ENCODE measurements at places on chromosomes 2 and 18.

DNA sequence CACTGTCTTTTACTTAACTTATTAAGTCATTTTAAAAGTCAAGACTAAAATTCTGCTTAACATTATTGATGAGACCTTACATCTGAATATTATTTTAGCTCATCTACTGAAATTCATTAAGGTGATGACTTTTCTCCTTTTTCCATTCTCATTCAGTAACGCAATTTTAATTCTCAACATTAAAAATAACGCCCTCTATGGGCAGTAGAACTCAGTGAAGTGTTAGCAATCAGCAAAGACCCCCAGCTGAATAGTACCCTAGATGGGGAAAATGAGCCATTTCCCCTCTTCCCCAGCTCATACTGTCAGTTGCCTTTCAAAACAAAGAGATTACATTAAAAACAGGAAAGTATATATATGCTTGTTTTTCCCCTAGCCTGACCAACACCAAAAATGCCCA is 203.3 kb downstream of the NR4A2 start:
- no peak for DNase-seq

GRCh38 chr18:48806551-48807261 is 144.1 kb downstream of the SMAD7 start:
- DNase-seq, result peak; percentile 25

- no peak for DNase-seq
Measured at GRCh38 chr2:32691678-32692077, 63.8 kb downstream of the TTC27 start.

- no peak for DNase-seq
Measured at GRCh38 chr2:148255929-148256328, 235.0 kb downstream of the MBD5 start.

- peak; percentile 100 for DNase-seq
Measured at GRCh38 chr2:11738589-11739436, 7.6 kb upstream of the LPIN1 start.

GRCh38 chr2:129762386-129763189 is 216.9 kb upstream of the RAB6C start:
- DNase-seq, result no peak

- peak; percentile 4 for DNase-seq
Measured at GRCh38 chr2:169362118-169362893, at the start of gene LRP2. TSS of gene LRP2 (minus strand) at chr2:169362534. CDS start at chr2:169362399, 135 bp downstream.
